ENCODE measurements at places on chromosomes 3 and 15. TPM values are rescaled to one million over a fixed set of nuclear protein-coding genes. Genes with fewer than 3 reads are reported as not detected.
A peak's percentile ranks its signal among the peaks of the same experiment; 100 is the strongest.

DNA sequence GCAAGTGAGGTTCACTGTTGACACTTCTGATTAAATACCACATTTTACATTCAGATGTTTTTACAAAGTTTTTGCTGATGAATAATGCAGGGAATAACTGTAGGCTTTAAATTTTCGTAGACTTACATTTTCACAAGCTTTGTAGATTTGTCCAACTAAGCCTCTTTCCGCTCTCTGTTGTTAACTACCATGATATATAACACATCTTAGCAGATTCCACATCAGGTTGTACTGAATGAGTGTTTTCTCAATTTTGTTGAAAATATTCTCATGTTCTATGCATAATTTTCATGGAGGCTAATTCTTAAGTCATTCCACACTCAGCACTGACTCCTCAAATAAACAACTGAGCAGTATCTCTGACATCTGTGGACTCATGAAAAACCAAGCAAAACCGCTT lies 168.3 kb downstream of the RSRC1 start:
- H3K4me1 ChIP-seq: no peaks in the 10 kb centered on the region
- H3K27me3 ChIP-seq: no peaks in the 10 kb centered on the region
- DNase-seq: peak; percentile 1
- H3K27ac ChIP-seq: no peak overlapping the region
- H3K36me3 ChIP-seq: no peaks in the 10 kb centered on the region

DNA sequence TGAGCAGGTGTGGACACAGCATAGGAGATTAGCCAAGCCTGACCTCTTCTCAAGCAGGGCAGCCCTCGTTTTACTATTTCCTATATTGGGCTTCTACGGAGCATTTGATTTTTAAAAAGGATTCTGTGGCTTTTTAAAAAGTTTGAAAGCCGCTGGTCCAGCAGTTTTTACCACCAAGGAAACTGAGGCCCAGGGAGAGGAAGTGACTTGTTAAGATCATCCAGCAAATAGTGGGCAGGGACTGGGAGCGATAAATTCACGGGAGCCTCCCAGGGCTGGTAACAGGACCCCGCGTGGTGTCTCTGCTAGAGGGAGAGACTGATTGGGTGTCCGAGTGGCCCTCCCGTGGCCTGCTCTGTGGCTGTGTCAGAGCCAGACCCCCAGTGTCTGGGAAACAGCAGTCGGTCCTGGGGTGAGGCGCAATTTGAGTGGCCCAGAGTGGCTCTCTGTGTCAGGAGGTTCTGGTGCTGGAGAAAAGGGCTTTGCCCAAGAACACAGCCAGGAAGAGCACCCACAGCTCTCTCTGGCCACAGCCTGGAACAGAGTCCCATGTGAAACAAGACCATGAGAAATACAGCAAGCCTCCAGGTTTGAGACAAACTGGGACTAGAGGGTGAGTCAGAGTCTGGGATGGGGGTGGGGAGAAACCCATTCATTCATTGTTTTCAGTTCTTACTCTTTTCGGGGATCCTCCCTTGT lies 4.2 kb downstream of the FURIN start:
- H3K27me3 ChIP-seq: no peaks in the 10 kb centered on the region
- H3K36me3 ChIP-seq: peaks cover 21% of the 10 kb centered on the region
- DNase-seq: peak; percentile 80
- H3K4me3 ChIP-seq: peak overlapping the region; percentile 75
- peaks cover 33% of the 10 kb centered on the region for H3K4me1 ChIP-seq

- H3K4me3 ChIP-seq: peak overlapping the region; percentile 22
- no peaks in the 10 kb centered on the region for H3K27me3 ChIP-seq
- no peaks in the 10 kb centered on the region for H3K36me3 ChIP-seq
- H3K27ac ChIP-seq: peak overlapping the region; percentile 17
- DNase-seq: peak; percentile 88
Observed at GRCh38 chr3:159733194-159733860, 255.3 kb upstream of the IL12A start.

GRCh38 chr3:98114264-98114663 lies 16.3 kb upstream of the OR5H1 start:
- no peak overlapping the region for H3K4me3 ChIP-seq
- no peak for DNase-seq
- no peaks in the 10 kb centered on the region for H3K27me3 ChIP-seq
- no peaks in the 10 kb centered on the region for H3K4me1 ChIP-seq
- H3K36me3 ChIP-seq: no peaks in the 10 kb centered on the region
- H3K27ac ChIP-seq: no peak overlapping the region

GRCh38 chr15:79339588-79340314 lies 28.8 kb downstream of the TMED3 start:
- H3K4me3 ChIP-seq: no peak overlapping the region
- H3K4me1 ChIP-seq: no peaks in the 10 kb centered on the region
- H3K36me3 ChIP-seq: no peaks in the 10 kb centered on the region
- peak; percentile 60 for DNase-seq
- H3K27ac ChIP-seq: no peak overlapping the region

DNA sequence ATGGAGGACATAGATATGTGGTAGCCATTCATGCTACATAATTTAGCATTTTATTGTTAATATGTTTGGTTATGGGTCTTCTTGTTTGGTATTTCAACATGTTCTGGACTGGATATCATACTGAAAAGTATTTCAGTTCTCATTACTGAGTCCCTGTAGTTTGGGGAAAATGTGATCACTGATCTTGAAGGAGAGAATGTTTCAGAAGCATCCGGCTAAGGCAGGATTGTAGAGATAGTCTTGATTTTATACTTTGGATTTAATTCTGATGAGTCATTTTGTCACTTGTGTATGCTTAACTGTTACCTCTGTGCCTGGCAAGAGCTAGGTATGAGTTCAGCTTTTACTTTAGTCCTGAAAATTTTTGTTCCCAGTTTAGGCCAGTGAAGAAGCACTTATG lies 7.1 kb downstream of the CHD2 start:
- H3K27me3 ChIP-seq: no peaks in the 10 kb centered on the region
- H3K4me1 ChIP-seq: peaks cover 22% of the 10 kb centered on the region

DNA sequence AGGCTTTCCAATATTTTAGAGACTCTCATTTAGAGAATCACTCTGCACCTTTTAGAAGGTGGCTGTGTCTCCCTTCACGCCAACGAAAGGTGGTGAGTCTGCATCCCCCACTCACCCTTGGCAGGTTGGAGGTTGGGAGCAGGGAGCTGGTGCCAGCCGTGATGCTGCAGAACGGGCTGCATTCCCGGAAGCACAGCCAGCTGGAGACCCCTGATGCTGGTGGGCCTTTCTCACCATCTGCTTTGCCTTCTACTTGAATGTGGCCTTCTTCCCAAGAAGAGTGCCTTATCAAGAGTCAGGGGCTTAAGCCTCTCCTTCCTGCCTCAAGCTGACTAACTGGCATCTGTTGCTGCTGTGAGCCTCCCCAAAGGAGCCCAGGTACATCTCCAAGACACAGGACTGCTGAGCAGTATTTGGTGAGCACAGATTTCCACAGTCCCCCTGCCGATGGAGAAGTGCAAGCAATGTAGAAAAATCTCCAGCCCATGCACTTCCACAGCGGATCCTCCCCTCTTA lies 17.7 kb upstream of the HEG1 start:
- H3K27me3 ChIP-seq: no peaks in the 10 kb centered on the region
- no peaks in the 10 kb centered on the region for H3K36me3 ChIP-seq
- no peak for DNase-seq
- no peak overlapping the region for H3K4me3 ChIP-seq
- H3K4me1 ChIP-seq: peaks cover 15% of the 10 kb centered on the region

- no peak overlapping the region for H3K27ac ChIP-seq
- H3K27me3 ChIP-seq: no peaks in the 10 kb centered on the region
- no peak overlapping the region for H3K4me3 ChIP-seq
Observed at GRCh38 chr3:177764377-177764912, 567.2 kb upstream of the TBL1XR1 start.

DNA sequence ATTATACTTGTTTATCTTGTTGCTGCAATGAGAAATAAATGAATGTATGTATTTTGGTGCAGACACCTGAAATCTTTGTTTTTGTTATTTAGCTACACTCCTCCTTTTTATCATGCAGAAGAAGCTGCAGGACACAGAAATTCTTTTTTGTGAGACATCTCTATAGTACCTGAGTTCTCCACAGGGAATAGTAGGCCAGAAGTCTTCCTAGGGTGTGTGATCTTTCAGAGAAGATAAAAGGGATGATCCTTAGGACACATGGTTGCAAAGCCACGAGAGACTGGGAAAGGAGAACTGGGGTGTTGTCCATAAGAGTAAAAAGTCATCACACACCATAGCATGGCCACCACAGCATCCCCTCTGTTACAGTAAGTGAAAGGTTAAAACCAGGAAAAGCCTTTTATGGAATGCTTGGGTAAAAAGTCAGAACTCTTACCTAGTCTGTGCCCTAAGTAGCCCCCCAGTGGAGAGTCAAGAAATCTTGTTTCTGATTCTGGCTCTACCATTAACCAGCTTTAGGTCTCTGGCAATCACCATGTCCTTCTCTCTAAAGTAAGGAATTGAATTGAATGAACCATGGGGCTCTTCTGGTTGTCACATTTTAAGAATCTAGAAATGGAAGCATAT lies 31.9 kb upstream of the ADGRG7 start:
- H3K4me1 ChIP-seq: peaks cover 2% of the 10 kb centered on the region
- H3K27me3 ChIP-seq: no peaks in the 10 kb centered on the region
- H3K4me3 ChIP-seq: no peak overlapping the region
- no peak overlapping the region for H3K27ac ChIP-seq

- peak overlapping the region; percentile 98 for H3K27ac ChIP-seq
- H3K4me3 ChIP-seq: no peak overlapping the region
- peak; percentile 81 for DNase-seq
- H3K36me3 ChIP-seq: peaks cover 12% of the 10 kb centered on the region
Observed at GRCh38 chr3:58388550-58389091, 45.0 kb downstream of the PDHB start.

- no peak for DNase-seq
- no peak overlapping the region for H3K4me3 ChIP-seq
- no peaks in the 10 kb centered on the region for H3K27me3 ChIP-seq
Observed at GRCh38 chr3:53956586-53956985, 64.9 kb upstream of the SELENOK start.

GRCh38 chr3:154176036-154176435 lies 54.8 kb downstream of the ARHGEF26 start:
- H3K27ac ChIP-seq: no peak overlapping the region
- no peak overlapping the region for H3K4me3 ChIP-seq
- no peaks in the 10 kb centered on the region for H3K36me3 ChIP-seq
- no peak for DNase-seq

DNA sequence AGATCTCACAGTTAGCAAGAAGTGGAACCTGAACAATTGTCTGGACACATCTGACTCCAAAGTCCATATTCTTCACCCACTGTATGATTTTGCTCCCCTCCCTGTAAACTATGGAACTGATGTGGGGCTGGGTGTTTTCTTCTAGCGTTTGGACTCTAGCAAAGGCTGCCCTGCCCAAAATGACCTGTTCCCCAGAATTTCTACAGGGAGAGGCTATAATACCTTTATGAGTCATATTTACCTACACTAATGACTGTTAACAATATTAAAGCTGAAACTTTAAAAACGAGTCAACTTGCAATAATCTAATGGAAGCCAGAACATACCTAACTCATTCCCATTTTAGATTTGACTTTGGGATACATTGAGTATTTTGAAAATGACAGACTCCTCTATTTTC lies 531.2 kb upstream of the CFAP20DC start:
- H3K4me3 ChIP-seq: no peak overlapping the region
- no peaks in the 10 kb centered on the region for H3K4me1 ChIP-seq
- no peak overlapping the region for H3K27ac ChIP-seq
- DNase-seq: no peak
- no peaks in the 10 kb centered on the region for H3K27me3 ChIP-seq
- no peaks in the 10 kb centered on the region for H3K36me3 ChIP-seq

DNA sequence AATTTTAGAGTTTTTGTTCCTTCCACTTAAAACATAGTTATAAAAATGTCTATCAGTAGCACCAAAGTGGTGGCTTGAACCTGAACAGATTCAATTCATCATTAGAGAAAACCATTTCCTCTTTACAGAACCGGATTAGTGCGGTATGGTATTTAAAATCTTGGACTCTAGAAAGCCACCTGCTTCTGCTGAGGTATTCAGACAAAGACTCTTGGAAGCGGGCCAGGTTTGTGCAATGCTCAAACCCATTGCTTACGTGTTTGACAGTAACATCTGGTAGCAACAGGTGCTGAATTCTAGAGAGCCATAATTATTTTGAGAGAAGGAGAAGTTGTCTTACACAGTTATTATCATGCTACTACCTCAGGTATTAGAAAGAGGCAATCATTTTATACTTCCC lies 290.5 kb downstream of the NAALADL2 start:
- H3K27me3 ChIP-seq: no peaks in the 10 kb centered on the region
- no peaks in the 10 kb centered on the region for H3K36me3 ChIP-seq
- no peak overlapping the region for H3K27ac ChIP-seq

GRCh38 chr3:30607032-30607833 lies 832 bp downstream of the TGFBR2 start:
- H3K4me1 ChIP-seq: peaks cover 9% of the 10 kb centered on the region
- H3K27ac ChIP-seq: peak overlapping the region; percentile 96
- H3K4me3 ChIP-seq: peak overlapping the region; percentile 84

- no peak overlapping the region for H3K27ac ChIP-seq
- no peak for DNase-seq
- peaks cover 2% of the 10 kb centered on the region for H3K27me3 ChIP-seq
- H3K4me3 ChIP-seq: no peak overlapping the region
Observed at GRCh38 chr3:98645039-98645438, 51.6 kb upstream of the CPOX start.

GRCh38 chr15:95266451-95267061 lies 1035.2 kb downstream of the MCTP2 start:
- H3K27me3 ChIP-seq: no peaks in the 10 kb centered on the region
- H3K27ac ChIP-seq: peak overlapping the region; percentile 79
- no peak overlapping the region for H3K4me3 ChIP-seq
- peaks cover 16% of the 10 kb centered on the region for H3K4me1 ChIP-seq

DNA sequence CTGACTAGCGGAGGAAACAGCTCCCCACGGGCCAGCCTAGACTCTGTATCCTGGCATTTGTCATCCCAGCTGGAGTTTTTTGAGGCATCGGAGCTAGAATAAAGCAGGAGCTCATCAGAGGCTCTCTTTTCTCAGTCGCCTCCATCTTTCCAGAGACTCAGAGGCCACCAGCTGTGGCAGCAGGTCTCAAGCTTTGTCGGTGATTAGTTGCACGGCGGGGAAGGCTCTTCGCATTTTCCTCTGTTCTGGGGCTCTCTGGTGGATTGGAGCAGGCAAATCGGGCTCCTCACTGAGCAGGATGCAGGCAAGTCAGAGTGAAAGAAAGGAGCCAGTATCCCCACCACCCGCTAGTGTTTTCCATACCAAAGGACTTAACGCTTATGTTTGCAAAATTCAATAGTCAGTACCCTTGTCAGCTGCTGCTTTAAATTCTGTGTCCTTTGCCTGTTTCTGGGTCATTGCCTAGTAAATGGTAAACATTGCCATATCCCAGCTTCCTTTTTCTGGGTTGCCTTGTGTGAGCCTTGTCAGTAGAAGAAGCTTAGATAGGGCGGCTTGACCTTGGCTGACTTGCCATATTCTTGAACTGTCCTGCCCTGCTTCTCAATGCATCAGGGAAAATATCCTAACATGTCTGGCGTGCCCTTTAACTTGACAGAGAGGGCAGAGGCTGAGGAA lies 127.1 kb downstream of the PTPRG start:
- H3K4me1 ChIP-seq: peaks cover 9% of the 10 kb centered on the region
- DNase-seq: no peak
- no peaks in the 10 kb centered on the region for H3K27me3 ChIP-seq
- H3K4me3 ChIP-seq: no peak overlapping the region

FEZF2 gene
- total RNA-seq: not detected

CILP gene
- total RNA-seq: not detected

FSD2 gene
- total RNA-seq: not detected

LEKR1 gene
- 0.56 TPM for total RNA-seq

ARIH2 gene
- total RNA-seq: 73.0 TPM

CCR8 gene
- not detected for total RNA-seq

NUTM1 gene
- total RNA-seq: not detected

STRIT1 gene
- total RNA-seq: not detected

COL6A6 gene
- total RNA-seq: not detected

CFAP100 gene
- not detected for total RNA-seq

Measured in IMR-90 (cell line).